Mesothelial cell of epicardium (in vitro differentiated cells): ENCODE measurements at places on chromosomes 13 and 19.
A peak's percentile ranks its signal among the peaks of the same experiment; 100 is the strongest.

- no peak for DNase-seq
These were observed 654 bp downstream of the ZIC5 start for GRCh38 chr13:99970651-99971575.

DNA sequence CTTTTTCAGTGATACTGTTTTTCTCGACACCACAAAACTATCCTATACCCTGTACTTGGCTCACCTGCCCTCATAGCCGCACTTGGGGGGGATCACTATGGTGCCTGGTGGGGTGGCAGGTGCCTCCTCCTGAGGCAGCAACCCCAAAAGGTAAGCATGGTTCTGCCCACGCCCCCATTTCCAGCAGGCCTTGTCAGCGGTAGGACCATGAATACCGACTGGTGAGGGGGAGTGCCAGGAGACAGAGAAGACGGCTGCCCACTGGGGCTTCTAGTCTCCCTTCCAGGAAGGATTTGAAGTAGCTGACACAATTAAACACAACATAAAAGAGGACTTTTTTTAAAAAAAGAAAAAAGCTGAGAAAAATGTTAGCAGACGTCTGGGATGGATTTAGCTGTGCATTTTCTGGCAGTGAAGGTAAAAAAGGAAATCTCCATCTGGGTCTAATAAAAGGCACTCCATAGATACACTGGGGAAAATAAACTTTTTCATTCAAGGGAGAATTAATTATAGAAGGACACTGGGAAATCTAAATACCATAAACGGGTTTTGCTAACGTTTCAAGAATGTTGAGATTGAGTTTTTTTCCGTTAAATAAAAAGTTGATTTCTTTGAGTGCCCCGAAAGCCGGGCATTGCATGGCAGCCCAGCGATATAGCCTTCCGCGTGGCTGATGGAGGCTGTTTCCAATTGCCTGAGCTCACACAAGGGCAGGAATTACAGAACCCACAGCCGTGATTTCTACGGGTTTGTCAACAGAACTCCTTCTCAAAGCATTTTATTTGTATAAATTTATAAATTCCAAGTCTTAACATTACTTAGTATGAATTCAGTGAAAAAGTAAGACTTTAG is 45.1 kb downstream of the ATP11A start:
- DNase-seq, result no peak

GRCh38 chr13:56988543-56988942 is 152.2 kb upstream of the PRR20A start:
- DNase-seq, result no peak

DNA sequence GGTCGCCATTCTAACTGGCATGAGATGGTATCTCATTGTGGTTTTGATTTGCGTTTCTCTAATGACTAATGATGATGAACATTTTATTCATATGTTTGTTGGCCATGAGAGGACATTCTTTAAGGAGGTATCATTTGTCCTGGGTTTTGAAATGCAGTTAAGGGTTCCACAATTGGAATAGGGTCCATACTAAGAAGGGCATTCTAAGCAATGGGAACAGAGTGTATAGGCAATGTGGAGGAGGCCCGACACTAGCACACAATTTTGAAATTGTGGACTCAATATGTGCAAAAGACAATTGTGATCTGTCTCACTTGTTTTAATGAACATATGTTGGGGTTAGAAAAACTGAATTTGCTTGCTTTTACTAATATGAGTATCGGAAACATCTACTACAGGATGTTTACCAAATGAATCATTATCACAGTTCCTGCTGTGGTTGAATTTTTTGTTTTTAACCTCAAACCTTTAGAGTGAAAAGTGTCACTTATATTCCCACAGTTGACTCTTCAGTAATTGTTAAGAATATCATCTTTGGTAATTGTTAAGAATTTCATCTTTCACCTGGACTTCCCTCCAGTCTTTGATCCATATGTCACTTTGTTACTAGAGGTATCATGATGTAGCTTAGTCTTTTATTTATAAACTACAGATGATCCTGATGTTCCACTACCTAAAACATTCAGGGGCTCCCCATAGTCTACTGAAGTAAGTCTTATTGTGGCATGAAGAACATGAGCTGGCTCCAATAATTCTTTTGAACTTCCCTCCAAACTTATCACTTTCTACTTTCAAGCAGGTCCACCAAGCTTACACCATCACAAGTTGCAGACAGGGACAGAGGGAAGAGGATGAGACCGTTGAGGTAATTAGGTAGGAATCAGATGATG is 109.7 kb upstream of the KLF12 start:
- DNase-seq, result no peak

GRCh38 chr19:58575183-58576041 is 2.3 kb upstream of the MZF1 start:
- DNase-seq, result peak; percentile 87

- no peak for DNase-seq
These were observed 12.1 kb downstream of the KLHL26 start for GRCh38 chr19:18648973-18649315.

DNA sequence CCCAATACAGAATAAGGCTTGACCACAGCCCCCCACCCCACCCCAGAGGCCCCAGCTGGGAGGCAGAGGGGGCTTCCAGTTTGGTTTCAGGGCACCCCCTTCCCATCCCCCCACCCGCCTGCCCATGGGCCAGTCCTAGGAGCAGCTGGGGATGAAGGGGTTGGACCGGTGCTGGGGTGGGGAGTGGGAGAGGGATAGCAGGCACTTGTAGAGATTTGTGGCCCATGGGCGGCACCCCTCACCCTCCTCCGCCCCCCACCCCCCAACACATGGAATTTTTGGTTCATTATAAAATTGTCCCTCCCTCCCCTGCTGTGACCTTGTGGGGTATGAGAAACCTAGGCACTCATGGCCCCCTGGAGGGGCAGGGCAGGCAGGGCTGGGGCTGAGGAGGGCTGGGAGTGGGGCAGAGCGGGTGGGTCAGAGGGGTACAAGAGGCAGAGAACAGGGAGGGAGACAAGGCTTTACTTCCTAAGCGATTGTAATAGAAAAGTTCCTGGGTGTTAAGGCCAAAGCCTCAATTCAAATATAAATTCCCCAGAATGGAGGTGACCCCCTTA is 5.3 kb upstream of the GSK3A start:
- DNase-seq, result no peak

DNA sequence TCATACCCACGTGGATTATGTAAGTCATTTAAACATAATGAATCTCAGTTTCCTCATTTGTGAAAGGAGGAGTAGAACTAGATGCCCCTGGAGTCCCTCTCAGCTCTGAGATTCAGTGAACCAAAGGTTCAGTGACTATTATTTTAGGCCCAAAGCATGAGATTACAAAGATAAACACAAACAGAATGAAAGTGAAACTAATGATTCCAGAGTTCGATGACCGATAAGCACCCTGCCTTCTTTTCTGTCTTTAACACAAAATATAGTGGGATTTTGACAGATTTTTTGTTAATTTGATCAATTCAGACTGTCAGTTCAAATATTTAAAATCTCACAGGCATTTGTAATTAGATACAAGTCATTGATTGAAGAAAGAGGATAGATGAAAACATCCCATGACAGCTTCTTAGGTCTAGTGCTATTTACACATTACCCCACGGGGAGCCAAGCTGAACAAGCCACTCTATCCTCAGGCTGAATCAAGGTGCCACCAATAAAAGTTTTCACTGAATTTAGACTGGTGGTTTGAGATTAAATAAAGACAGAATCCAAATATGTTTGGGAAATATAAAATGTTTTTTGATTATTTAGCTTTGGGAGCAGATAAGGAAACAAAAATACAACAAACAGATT is 64.6 kb upstream of the RAP2A start:
- DNase-seq, result no peak

GRCh38 chr13:52878831-52879230 is 30.4 kb upstream of the PCDH8 start:
- no peak for DNase-seq

DNA sequence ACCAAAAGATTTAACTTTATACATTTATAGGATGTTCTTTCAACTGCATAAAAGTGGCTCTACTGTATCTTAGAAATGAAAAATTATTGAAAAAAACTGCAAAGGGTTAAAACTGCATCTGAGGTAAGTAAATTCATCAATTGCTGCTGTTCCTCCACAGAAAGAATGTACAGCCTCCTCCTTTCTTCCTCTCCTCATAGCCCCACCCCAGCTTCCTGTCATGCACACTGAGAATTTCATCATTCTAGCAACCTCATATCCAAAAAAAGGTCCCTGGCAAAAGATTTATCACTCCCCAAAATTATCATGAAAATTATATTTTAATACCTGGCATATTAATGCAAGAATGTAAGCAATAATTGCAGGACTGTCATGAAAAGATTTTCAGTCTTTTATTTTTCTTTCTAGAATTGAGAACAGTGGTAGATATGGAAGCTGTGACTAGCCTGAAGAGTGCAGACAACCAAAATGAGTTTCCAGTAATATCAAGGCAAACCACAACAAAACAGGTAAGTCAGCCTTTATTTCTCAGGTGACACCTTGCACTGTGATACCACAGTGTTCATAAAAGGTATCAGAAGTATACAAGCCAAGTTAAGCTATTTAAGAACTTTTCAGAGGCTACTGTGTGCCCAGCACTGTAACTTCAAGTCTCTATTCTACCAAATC is 110.8 kb downstream of the SUCLA2 start:
- DNase-seq, result no peak

GRCh38 chr19:23286477-23286876 is 36.3 kb upstream of the ZNF724 start:
- DNase-seq, result no peak

DNA sequence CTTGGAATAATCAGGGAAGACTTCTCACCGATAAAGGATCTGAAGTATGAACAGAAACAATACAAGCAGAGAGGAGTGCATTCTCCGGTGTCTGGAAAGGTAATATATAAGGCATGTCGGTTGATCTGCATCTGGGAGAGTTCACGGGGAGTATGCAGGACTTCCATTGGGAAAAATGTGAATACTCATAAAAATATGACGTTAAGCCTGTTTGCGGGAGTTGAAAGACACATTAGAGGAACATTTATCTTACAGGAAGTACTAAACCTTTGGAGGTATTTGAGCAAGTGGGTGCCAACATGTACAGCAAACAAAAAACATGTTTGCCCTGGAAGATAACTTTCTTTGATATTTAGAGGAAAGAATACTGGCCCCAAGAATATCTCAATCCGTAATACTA is 286.8 kb downstream of the SLITRK6 start:
- DNase-seq, result no peak

- DNase-seq, result no peak
These were observed 9.0 kb upstream of the THSD1 start for GRCh38 chr13:52414963-52415362.

DNA sequence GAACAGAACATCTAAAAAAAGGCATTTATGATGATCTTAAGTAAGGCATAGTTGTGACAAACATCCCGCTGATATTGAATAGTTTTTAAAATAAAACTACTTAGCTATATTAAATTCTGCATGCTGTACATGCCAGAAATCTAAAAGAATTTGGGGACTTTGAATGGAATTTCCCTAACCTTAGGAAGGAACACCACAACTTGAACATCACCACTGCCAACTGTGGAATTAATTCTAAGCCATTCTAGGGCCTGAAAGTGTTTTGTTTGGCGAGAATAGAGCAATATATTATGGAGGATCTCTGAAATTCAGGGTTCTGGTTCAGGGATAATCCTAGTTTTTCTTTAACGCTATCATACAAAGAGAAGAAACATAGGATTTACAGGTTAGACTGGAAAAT is 17.8 kb upstream of the LATS2 start:
- no peak for DNase-seq

GRCh38 chr13:29175250-29175873 is 355.2 kb downstream of the MTUS2 start:
- no peak for DNase-seq

GRCh38 chr19:18020212-18021085 is 12.5 kb downstream of the ARRDC2 start:
- no peak for DNase-seq

DNA sequence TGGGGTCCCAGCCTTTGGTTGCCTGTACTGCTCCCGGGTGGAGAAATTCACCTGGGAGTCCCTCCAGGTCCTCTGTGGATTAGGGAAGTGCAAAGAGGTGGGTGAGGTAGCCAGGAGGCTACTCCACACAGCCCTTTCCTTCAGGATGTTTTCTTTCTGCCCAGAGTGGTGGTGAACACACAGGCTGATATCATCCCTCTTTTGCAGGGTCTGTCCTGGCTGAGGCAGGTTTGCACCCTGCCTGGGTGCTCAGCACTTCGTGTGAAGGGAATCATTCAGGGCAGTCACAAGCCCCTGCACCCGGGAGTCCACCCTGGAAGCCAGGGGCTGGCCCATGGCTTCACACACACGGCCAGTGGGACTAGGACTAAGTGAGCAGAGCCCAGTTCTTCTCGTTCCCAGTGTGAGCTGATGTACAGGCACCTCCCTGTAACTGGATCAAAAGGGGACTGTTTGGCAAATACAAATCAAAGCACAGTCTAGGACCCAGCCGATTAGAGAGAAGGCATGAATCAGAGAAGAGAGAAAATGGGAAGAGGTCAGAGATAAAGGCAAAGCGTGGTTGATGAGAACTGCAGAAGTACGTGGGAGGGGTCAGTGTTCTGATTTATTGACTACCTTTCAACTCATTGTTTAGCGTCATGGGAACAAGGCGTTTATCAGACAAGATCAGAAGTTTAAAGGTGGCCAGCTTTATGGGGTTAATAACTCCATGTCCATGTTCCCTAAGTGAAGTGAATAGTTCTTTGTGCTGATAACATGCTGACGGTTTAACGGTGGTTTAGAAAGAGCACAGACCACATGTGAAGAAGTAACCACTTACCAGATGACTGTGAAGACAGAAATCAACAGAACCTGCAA is 30.4 kb upstream of the SPATA13 start:
- no peak for DNase-seq

- DNase-seq, result no peak
These were observed 1.7 kb upstream of the BCAM start for GRCh38 chr19:44807162-44807561.

GRCh38 chr13:24742294-24742693 is 21.7 kb upstream of the RNF17 start:
- DNase-seq, result no peak

DNA sequence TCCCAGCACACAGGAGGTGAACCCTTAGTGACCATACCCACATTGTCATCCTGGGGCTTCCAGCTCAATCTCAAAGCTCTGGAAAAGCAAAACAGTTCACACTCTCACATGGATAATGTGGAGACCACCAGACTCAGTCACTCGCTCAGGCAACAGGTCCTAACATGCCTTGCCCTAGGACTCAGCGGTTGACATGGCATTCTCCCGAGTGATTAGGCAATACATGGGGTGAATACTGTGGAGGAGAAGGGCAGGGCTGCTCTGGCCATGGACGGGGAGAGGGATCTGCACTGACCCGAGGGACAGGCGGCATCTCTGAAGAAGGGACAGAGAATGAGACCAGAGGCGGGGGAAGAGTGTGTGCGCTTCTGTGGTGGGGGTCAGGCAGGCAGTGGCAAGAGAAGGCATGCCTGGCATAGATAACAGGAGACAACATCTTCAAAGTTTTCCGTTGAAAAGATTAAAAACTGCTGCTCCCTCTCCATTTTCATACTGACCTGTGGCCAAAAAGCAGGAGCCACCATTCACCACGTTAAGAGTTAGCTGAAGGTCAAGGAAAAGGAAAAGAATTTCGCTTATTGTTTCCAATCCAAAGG is 44.5 kb upstream of the EPHX3 start:
- no peak for DNase-seq

- DNase-seq, result no peak
These were observed 12.6 kb upstream of the URAD start for GRCh38 chr13:28001049-28001448.

GRCh38 chr19:3374369-3375112 is 8.2 kb downstream of the NFIC start:
- DNase-seq, result no peak
